ENCODE measurements at places on chromosomes 6 and 20. TPM values are rescaled to one million over a fixed set of nuclear protein-coding genes. Genes with fewer than 3 reads are reported as not detected.

- H3K4me1 ChIP-seq, result no peaks in the 10 kb centered on the region
- no peak overlapping the region for H3K27ac ChIP-seq
- no peak overlapping the region for H3K4me3 ChIP-seq
- H3K27me3 ChIP-seq, result no peaks in the 10 kb centered on the region
- no peaks in the 10 kb centered on the region for H3K36me3 ChIP-seq
Measured at GRCh38 chr6:25583099-25583498, 68.9 kb upstream of the SCGN start.

GRCh38 chr6:78908621-78909020, 41.3 kb downstream of the IRAK1BP1 start:
- H3K27me3 ChIP-seq, result no peaks in the 10 kb centered on the region
- H3K4me1 ChIP-seq, result peaks cover 50% of the 10 kb centered on the region
- H3K36me3 ChIP-seq, result no peaks in the 10 kb centered on the region
- H3K4me3 ChIP-seq, result no peak overlapping the region

DNA sequence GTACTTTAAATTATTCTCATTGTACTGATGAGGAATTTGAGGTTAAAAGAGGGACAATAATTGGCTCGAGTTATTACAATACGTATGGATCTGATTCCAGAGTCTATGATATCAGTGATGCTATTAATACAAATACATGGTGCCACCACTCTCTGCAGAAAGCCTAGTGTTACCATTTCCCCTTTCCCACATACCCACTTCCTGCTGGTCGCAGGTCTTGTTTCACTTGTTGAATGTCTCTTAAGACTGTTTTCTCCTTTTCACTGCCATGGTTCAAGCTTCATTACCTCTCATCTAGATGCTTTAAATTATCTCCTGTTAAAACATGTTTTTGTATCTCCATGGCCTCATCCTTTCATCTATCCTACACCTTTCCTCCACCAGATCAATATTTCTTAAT, 62.0 kb downstream of the FHL5 start:
- H3K27ac ChIP-seq, result no peak overlapping the region
- no peaks in the 10 kb centered on the region for H3K4me1 ChIP-seq
- H3K36me3 ChIP-seq, result no peaks in the 10 kb centered on the region
- H3K4me3 ChIP-seq, result no peak overlapping the region

DNA sequence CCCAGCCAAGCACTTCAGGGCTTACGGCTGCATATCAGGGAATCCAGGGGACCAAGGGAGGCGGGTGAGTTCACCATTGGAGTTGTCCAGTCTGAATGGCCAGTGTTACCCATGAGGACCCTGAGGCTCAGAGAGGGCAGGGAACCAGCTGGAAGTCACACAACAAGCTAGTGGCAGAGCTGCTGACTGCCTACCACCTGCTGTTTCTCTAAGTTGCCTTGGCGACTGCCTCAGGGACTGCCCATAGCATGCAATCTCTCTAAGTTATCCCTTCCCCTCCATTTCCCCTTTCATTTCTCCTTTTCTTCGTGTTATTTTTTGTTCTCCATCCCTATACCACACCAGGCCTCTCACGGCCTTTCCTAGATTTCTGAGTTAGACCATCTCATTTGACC, 71.8 kb upstream of the SIRPA start:
- no peak for DNase-seq
- H3K27ac ChIP-seq, result peak overlapping the region; percentile 38
- H3K4me1 ChIP-seq, result peaks cover 44% of the 10 kb centered on the region

- no peak overlapping the region for H3K4me3 ChIP-seq
- H3K27ac ChIP-seq, result no peak overlapping the region
- no peaks in the 10 kb centered on the region for H3K36me3 ChIP-seq
- peaks cover 10% of the 10 kb centered on the region for H3K4me1 ChIP-seq
- H3K27me3 ChIP-seq, result peaks cover 34% of the 10 kb centered on the region
Measured at GRCh38 chr6:132960720-132961119, 146.4 kb downstream of the RPS12 start.

- 0 out of 2 replicates have a peak, but pooled peaks cover 11% of the 10 kb centered on the region for H3K4me1 ChIP-seq
- H3K36me3 ChIP-seq, result no peaks in the 10 kb centered on the region
- H3K27me3 ChIP-seq, result peaks cover 54% of the 10 kb centered on the region
- DNase-seq, result peak; percentile 75
- peak overlapping the region; percentile 73 for H3K4me3 ChIP-seq
Measured at GRCh38 chr6:28807682-28808280, 116.0 kb downstream of the TRIM27 start.

GRCh38 chr6:2674857-2675256, 75.9 kb downstream of the MYLK4 start:
- no peaks in the 10 kb centered on the region for H3K36me3 ChIP-seq
- DNase-seq, result no peak
- H3K4me1 ChIP-seq, result no peaks in the 10 kb centered on the region
- H3K4me3 ChIP-seq, result no peak overlapping the region
- H3K27ac ChIP-seq, result no peak overlapping the region
- no peaks in the 10 kb centered on the region for H3K27me3 ChIP-seq

GRCh38 chr6:5761370-5761769, 245.4 kb downstream of the NRN1 start:
- H3K4me1 ChIP-seq, result peaks cover 12% of the 10 kb centered on the region
- no peak for DNase-seq
- H3K36me3 ChIP-seq, result no peaks in the 10 kb centered on the region

- no peaks in the 10 kb centered on the region for H3K27me3 ChIP-seq
- no peak overlapping the region for H3K27ac ChIP-seq
- H3K4me1 ChIP-seq, result no peaks in the 10 kb centered on the region
- no peak overlapping the region for H3K4me3 ChIP-seq
- peak; percentile 70 for DNase-seq
Measured at GRCh38 chr20:6828794-6829423, 61.4 kb downstream of the BMP2 start.

EIF6 gene
- total RNA-seq, result 183 TPM

RAMACL gene
- 0.13 TPM for total RNA-seq

INSM1 gene
- not detected for total RNA-seq

SLC44A4 gene
- total RNA-seq, result not detected

All from GM23248 (cell line).